ENCODE measurements at places on chromosomes 3 and 15.

- DNase-seq: no peak
These were observed 6.4 kb downstream of the TMIE start for GRCh38 chr3:46707601-46708011.

GRCh38 chr3:193207290-193208273, 33.4 kb upstream of the PLAAT1 start:
- peak; percentile 25 for DNase-seq

GRCh38 chr15:83837945-83838571, 184.1 kb downstream of the ADAMTSL3 start:
- DNase-seq: peak; percentile 0

GRCh38 chr3:157388976-157389375, 47.7 kb upstream of the PTX3 start:
- DNase-seq: no peak

- no peak for DNase-seq
These were observed 104.4 kb downstream of the TMCO5A start for GRCh38 chr15:38038659-38039442.

- DNase-seq: no peak
These were observed 73.1 kb upstream of the TSC22D2 start for GRCh38 chr3:150334974-150335373.

DNA sequence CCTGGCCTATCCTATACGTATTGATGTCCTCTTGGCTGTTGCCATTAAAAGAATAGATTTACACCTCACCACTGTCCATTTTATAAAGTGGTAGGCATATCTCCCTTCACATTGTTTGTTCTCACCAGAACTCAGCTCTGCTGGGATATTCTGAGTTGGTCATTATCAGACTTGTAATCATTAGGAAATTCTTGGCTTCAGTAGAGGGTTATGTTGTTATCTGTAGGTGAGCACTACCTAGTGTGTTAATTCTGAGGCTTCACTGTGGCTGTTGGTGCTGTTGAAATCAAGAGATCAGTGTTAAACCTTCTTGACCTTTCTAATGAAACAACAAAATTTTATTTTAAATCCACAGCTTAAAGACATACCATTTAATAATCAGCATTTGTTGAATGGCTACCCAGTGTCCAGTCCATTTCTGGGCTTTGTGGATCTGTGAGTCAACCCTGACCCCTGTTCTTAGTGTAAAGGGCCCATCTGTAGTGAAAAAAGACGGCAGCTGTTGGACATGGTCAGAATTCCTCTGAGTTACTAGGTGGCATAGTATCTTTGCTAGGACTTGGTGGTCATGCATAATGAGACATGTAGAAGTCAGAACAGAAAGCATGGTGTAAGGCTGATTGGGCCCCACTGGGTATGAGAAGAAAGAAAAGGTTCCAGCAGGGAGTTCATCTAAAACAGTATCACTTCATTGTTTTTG, 32.9 kb upstream of the P4HTM start:
- DNase-seq: no peak

All from NCI-H2081 (cell line).